Activated CD8-positive, alpha-beta memory T cell treated with anti-CD3 and anti-CD28 coated beads, Interleukin-2, amount 10 ng/mL, durations not matched to agents 7 days and 5 days (primary cell): ENCODE measurements at places on chromosomes 4 and X. TPM values are rescaled to one million over a fixed set of nuclear protein-coding genes. Genes with fewer than 3 reads are reported as not detected.

Gene FABP2
- total RNA-seq, result not detected

Gene GABRB1
- total RNA-seq, result not detected

Gene F11
- total RNA-seq, result not detected

Gene AFP
- total RNA-seq, result not detected

Gene TLR8
- total RNA-seq, result not detected

Gene ASMT
- 5.0 TPM for total RNA-seq

Gene SYP
- total RNA-seq, result 3.9 TPM

Gene SLC10A6
- total RNA-seq, result not detected

Gene PASD1
- not detected for total RNA-seq

Gene SHOX
- total RNA-seq, result not detected

Gene AFAP1
- total RNA-seq, result 5.8 TPM

Gene TMPRSS11E
- not detected for total RNA-seq

Gene SERTM2
- total RNA-seq, result not detected

Gene EDA
- 0.96 TPM for total RNA-seq

Gene STARD8
- total RNA-seq, result 2.3 TPM

Gene POLR2B
- 137 TPM for total RNA-seq

Gene RHOXF1
- total RNA-seq, result not detected

Gene ARMCX4
- 2.4 TPM for total RNA-seq

Gene TIGD4
- 0.53 TPM for total RNA-seq
